ENCODE measurements at places on chromosomes 3 and 15. TPM values are rescaled to one million over a fixed set of nuclear protein-coding genes. Genes with fewer than 3 reads are reported as not detected.

Gene GUCA1C
- not detected for total RNA-seq

Gene C2CD4A
- total RNA-seq: not detected

Gene ITIH4
- 24.9 TPM for total RNA-seq

Gene KLHL40
- total RNA-seq: not detected

Gene RNU5B-1
- 15.8 TPM for total RNA-seq

Gene GCSAM
- 8.6 TPM for total RNA-seq

Gene EFCC1
- 0.12 TPM for total RNA-seq
